T-helper 9 cell (primary cell): ENCODE measurements at places on chromosomes 3 and 15.

DNA sequence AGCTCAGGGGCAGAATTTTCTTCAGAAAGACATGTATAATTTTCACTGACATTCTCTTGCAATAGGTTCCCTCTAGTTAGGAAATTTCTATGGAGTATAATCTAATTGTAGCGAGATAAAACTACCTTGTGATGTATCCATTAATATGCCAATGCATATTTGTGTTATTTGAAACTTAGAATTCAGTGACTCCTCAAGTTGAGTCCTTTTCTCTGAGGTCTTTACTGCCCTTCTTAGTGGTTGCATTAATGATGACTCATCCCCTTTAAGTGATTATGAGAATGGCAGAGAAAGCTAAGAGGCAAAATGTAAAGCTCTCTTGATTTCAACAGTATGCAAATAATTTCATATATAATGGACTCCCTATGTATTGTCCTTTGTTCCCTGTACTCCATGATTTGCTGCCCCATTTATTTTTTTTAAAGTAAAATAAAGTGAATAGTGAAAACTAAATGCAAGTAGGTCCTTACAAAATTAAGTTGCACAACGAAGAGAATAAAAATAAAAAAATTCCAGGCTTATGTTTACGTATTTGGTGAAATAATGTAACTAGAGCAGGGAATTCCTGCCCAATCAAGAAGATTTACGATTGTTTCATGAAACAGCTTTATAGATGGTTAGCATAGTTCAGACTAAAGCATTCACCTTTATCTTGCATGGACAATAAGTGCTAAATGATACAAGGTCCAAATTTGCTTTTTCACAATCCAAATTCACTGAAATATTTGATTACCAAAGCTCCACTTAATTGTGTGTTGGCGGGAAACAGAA lies 78.1 kb downstream of the ZPLD1 start:
- no peak for DNase-seq

DNA sequence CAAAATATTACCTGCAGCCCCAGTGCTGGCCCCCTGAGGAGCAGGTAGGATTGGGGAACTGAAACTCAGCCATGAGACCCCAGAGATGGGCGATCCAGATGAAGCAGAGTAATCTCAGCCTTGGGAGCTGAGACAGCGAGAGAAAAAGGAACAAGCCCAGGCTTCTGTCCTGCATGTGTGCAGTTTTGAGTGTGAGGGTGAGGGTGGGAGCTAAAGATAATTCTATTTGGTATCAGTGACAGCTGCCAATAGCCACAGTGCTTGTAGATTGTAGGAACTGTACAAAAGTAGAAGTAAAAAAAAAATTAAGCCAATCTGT lies 5.9 kb downstream of the ATP8B4 start:
- no peak for DNase-seq

- no peak for DNase-seq
Observed at GRCh38 chr15:81950841-81951414, 94.9 kb downstream of the MEX3B start.

GRCh38 chr3:172965256-172965655 lies 175.8 kb downstream of the SPATA16 start:
- no peak for DNase-seq

- no peak for DNase-seq
Observed at GRCh38 chr15:57184502-57184901, 191.8 kb upstream of the CGNL1 start.

GRCh38 chr3:124512881-124513609 lies 217.2 kb upstream of the UMPS start:
- no peak for DNase-seq

- DNase-seq = no peak
Observed at GRCh38 chr3:177126015-177126773, 71.1 kb downstream of the TBL1XR1 start.

GRCh38 chr3:8336456-8336855 lies 165.2 kb upstream of the LMCD1 start:
- DNase-seq = no peak

- no peak for DNase-seq
Observed at GRCh38 chr3:179227349-179227748, 23.6 kb downstream of the KCNMB3 start.

DNA sequence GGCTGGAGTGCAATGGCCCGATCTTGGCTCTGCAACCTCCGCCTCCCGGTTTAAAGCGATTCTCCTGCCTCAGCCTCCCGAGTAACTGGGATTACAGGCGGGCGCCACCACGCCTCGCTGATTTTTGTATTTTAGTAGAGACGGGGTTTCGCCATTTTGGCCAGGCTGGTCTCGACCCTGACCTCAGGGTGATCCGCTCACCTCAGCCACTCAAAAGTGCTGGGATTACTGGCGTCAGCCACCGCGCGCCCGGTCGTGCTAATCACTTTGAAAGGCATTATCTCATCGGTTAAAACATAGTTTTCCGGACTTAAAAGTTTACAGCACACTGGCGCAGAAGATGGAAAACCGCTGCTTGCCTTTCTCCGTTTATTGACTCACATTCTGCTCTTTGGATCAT lies 27.6 kb upstream of the MTHFS start:
- no peak for DNase-seq

GRCh38 chr3:73259856-73260255 lies 198.4 kb downstream of the EBLN2 start:
- DNase-seq = no peak

DNA sequence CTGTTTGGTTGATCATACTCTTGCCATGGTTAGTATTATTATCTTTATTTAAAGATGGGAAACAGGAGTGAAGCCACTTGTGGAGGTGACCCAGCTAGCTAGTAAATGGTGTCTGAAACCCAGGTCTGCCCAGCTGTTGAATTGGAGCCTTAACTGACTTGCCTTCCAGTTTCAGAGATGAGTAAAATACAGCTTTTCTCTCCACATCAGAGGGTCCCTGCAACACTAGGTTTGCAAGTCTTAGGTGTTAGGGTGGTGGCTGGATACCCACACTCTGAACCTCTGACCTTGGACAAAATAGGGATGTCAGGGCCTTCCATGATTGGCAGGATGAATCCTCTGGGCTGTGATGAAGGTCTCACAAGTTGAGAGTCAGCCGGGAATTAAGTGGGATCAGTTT lies 4.1 kb downstream of the FLNB start:
- no peak for DNase-seq

DNA sequence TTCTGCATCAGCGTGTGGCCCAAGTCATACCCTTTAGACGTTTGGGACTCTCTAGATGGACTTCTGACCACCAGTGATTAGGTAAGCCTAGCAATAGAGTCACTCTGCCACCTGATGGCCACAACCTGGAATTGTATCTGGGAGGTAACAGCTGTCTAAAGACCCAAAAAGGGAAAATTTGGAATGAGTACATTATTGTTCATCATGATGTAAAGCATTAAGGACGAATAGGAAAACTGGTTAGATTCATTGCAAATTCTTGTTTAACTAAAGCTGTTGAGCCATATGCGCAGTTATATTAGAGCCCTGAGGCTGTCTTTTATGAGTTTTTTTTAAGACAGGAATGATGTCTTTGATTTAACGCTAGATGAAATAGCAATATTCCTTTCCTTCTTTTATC lies 63.6 kb downstream of the FAM81A start:
- no peak for DNase-seq

DNA sequence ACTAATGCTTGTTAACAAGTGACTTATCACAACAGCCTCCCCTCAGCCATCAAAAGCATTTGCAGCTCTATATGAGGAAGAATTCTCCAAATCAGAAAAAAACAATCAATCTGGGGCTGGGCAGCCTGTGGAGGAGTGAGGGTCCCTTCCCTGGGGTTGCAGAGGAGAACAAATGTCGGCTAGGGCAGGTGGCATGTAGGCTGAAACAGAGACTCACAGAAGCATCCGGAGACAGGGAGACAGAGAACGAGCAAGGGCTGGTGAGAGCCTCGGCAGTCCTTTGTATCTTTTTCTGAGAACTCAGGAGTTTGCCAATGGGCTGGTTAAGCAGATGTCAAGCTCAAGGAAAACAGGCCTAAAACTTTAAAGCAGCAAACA lies 15.8 kb downstream of the ITGA11 start:
- no peak for DNase-seq

DNA sequence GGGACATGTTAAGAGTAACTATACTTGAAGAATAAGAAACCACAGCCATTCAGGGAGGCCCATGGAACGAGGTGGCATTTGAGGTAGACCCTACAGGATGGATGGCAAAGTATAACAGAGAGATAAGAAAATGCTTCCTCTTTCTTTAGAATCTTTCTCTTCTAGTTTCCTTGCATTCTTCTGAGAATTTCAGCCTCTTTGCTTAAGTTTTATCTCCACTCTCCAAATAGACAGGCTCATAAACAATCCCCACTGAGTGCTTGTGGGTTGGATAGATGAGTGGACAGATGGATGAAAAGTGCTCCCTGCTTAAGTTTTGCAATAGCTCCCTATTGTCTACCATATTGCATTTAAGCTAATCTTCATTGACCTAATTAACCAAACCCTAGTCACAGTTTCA lies 103.7 kb downstream of the MEX3B start:
- no peak for DNase-seq

GRCh38 chr3:94794563-94794962 lies 731.7 kb downstream of the NSUN3 start:
- no peak for DNase-seq

DNA sequence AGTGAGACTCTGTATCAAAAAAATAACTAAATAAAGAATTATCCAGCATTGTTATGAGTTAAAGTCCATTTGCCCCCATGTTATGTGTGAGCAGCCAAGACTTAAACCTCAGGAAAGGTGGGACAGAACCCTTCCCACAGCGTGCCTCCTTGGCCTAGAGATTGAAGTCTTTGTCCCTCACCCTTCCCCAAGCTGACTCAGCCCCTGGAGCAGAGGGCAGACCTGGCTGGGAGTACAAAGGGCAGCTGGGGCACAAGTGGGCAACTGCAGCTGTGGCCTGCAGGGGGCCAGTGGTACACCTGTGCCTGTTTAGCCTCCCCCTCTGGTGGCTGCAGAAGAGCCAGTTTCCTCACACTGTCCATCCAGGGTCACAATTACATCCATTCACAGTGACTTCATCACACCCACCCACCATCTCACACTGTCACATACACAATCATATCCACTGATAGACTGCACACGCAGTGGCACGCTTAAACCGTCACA lies 940 bp upstream of the ACY1 start:
- peak; percentile 18 for DNase-seq

GRCh38 chr3:42556089-42556632 lies 25.6 kb downstream of the SEC22C start:
- peak; percentile 33 for DNase-seq

- DNase-seq = no peak
Observed at GRCh38 chr3:134900482-134900881, 105.4 kb downstream of the EPHB1 start.

DNA sequence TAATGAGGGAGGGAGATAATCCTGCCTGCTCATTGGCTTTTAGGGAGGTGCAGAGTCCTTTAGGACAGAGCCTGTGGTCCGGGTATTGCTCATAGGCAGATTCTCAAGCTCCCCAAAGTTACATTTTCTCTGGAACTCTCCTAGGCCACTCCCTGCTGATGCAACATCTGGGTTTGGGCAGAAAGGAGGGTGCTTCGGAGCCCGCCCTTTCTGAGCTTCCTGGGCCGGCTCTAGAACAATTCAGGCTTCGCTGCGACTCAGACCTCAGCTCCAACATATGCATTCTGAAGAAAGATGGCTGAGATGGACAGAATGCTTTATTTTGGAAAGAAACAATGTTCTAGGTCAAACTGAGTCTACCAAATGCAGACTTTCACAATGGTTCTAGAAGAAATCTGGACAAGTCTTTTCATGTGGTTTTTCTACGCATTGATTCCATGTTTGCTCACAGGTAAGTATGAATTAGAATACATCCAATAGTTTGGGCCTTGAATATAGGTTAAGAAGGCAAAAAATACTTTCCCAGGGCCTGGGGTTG lies at the start of gene IL20RB:
TSS of gene IL20RB (plus strand) at position 233 of the 538 bp plus-strand sequence. CDS start at position 364, 131 bp downstream.
- DNase-seq = no peak

DNA sequence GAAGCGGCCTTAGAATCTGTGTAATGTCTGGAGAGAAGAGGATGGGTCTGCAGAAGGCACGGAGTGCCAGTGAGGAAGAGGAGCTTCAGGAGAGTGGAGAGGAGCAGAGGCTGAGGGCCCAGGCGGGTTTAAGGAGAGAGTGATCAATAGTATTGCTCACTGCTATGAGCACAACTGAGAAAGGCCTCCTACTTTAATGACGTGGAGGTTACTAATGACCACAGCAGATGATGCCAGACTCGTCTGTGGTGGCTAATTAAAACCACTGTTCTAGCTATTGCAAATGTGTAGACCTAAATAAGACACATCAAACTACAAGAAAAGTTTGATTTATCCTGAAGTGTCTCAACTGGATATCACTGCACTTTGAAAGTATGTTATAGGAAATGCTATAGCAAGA lies 33.2 kb downstream of the MTMR10 start:
- no peak for DNase-seq

GRCh38 chr15:36682101-36682500 lies 102.7 kb downstream of the CDIN1 start:
- no peak for DNase-seq

GRCh38 chr3:13348661-13349396 lies 71.3 kb downstream of the NUP210 start:
- no peak for DNase-seq

DNA sequence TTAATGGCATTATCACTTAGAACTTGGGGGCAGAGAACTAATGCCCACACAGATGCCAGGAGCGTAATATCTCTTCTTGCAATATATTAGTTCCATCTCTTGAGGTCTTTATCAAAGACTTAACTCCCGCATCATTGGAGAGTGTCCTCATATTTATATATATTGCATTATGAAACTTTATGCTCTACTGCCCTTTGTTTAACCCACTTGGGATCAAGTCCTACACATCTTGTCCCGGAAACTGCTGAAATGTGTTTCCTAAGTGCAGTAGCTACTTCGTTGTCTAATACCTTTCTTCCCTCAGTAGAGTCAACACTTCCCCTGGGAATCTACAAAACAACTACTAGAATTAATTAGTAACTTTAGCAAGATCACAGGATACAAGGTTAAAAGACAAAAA lies 1029.2 kb downstream of the OTOL1 start:
- DNase-seq = no peak

- no peak for DNase-seq
Observed at GRCh38 chr15:72907733-72908132, 124.2 kb upstream of the ADPGK start.

GRCh38 chr3:76025561-76025960 lies 240.2 kb upstream of the ZNF717 start:
- no peak for DNase-seq

DNA sequence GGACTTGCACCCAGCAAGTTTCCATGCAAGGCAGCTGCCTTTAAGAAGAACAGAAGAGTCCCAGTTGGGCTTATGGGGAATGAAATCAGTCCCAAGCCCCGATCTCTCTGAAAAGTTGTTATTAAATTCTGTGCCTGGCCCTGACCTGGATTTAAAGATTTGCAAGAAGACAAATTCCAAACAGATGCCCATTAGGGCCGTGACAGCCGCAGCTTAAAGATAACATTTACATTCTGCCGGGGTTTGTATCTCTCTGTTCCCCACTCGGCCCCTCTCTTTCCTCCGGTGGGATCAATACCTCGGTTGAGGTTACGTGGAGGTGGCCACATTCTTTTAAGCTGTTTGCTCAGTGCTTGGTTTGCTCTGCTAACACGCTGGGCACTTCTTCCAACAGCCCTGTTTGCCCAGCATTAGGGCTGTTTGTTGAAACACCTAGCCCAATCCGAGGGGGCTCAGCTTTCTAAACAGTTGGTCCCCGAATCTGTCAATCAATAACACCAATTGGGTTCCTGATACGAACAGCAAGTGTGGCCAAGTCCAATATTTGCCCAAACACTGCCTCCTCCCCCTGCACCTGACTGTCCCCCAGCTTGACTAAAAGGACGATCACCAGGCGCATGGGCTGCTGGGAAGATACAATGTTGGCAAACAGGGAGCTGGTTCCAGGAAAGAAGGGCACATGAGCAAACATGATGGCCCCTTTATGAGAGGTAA lies 108.6 kb downstream of the RPLP1 start:
- DNase-seq = no peak

- DNase-seq = peak; percentile 45
Observed at GRCh38 chr3:179068779-179069530, 2.7 kb downstream of the ZMAT3 start.
